ENCODE measurements at places on chromosomes 7 and 10.

GRCh38 chr10:44925224-44925623 is 14.1 kb downstream of the TMEM72 start:
- no peak for DNase-seq

- DNase-seq, result no peak
Observed at GRCh38 chr7:85757348-85757747, 570.5 kb upstream of the SEMA3D start.

DNA sequence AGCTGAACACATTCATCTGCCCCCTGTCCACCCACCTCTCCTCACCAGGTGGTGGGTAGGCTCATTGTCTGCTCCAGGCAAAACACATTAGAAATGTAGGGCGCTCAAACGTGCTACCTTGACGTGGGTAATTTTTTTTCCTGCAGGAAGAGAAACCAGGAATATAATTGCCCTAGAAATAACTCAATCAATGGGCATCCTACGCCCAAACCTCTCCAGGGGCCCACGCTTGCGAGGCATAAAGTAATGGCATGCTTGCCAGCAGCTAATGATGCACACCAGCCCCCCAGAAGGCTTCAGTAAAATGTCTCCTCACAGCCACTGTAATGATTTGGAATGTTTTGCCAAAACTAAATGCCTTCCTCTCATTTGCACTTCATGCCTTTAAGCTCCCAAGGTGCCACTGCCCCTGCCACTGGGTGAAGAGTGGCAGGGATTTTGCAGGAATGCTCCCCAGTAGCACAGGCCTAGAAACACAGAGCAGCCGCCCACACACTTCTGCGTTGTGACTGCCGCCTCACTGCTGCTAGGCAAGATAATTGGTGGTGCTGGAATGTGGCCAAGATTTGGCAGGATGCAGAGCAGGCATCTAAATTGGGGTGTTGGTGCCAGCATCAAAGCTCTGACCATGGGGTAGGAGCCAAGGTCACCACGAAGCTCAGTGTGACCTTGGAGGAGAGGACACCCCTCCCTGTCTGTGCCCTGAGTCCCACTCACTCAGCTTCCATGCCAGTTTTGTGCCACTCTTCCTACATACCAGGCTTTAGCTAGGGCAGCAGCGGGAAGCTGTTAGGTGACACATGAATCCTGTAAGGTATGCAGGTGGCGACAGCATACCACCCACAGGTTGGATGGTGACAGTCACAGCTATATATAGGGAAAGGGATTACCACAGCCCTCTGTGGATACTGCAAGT is 48.7 kb upstream of the PPP1R3C start:
- no peak for DNase-seq

DNA sequence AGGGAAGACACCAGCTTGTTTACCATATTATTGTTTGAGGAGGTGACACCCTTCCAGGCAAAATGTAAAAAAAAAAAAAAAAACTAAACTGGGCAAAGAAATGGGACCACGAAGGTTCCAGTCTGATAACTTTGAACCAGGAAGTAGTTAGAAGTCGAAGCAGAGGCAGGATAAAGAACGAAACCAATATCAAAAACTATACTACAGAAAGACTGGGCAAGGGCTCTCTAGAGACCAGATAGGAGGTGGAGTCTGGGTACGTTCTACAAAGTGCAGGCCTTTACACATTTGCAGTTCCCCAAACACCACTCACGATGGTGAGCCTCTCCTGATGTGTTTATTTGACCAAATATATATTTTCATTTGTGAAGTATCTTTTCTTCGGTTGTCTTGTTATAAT is 125.7 kb upstream of the CDK1 start:
- DNase-seq, result no peak

- DNase-seq, result no peak
Observed at GRCh38 chr10:17784688-17785087, 24.5 kb upstream of the MRC1 start.

All from lower lobe of right lung (tissue), 2 donors.